ENCODE measurements at places on chromosomes 1 and 21.

GRCh38 chr1:44707959-44708831 lies 22.8 kb downstream of the RNU5D-1 start:
- no peak for DNase-seq

- DNase-seq, result no peak
These were observed at the start of gene FNBP1L for GRCh38 chr1:93447481-93448291. TSS of gene FNBP1L (plus strand) at chr1:93448118. CDS start at chr1:93448282, 164 bp downstream.

GRCh38 chr1:159171254-159171687 lies at the start of gene CADM3:
TSS of gene CADM3 (plus strand) at chr1:159171615. CDS start at chr1:159171766, 151 bp downstream.
- DNase-seq, result no peak

- no peak for DNase-seq
These were observed 51.1 kb downstream of the SKI start for GRCh38 chr1:2279210-2279639.

DNA sequence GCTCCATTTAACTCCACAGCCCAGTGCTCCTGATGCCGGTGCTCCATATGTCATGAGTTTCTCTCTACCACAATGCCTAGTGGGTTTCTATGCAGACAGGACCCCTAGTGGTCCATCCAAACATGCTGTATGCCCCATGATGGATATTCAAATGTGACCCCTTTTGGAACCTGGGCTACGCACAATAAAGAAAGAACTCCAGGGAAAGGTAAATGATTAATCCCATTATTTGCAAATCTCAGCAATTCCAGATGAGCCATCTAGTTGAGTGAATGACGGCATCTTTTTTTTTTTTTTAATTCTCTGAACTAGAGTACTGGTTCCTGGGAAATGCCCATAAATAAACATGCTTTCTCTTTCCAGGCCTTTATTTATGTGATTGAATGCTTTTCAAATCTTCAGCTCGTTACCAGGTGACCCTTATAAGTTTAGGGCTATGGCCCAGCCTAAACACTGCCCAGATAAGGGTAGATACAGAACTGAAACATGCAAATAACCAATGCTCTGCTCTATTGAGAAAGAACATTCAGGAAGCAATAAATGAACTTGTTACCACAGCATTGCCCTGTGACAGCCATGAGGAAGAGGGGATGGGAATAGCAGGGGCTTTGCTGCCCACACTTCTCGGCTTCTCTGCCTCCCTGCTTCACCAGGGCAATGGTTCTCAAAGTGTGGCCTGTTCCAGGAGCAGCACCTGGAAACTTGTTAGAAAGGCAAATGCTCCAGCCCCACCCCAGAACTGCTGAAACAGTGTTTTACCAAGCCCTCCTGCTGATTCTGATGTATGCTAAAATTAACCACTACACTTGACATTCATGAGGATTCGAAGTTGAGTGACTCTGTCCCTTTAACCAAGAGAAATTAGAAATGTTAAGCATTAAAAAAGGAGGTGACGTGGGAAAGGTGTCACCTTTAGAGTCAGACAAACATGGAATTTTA lies 151.7 kb downstream of the SEC16B start:
- DNase-seq, result no peak

DNA sequence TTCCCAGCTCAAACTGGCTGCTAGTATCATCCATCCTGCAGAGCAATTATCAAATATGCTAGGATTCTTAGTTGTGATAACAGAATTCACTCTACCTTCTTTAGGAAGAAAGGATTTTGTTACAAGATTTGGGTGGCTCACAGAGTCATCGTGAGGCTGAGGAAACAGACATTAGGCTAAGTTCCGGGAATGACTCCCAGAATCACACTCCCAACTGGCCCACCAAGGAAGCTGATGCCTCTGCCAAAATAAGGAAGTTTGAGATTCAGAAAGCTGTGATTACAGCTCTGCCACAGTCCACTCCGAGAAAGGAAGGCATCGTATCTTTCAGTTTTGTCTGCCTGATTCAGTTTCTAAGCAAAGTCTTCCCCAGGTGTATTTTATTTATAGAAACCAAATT lies 50.6 kb upstream of the LYPLAL1 start:
- no peak for DNase-seq

DNA sequence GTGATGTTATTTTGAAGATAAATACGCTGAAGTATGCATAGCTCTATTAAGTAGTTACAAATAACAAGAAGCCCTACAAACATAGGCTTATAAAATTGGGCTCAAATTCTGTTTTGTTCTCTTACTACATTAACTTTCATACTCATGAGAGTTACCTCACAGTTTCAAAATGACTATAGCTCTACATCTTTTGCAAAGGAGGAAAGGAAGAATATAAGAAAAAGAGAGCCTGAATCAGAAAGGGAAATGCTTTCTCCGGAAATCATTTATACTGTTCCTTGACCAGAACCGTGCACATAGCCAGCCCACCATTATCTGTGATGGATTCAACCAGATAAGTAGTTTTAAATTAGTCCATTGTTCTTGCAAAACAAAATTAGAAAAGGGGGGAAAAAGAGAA lies 1252.1 kb downstream of the NCAM2 start:
- DNase-seq, result no peak

DNA sequence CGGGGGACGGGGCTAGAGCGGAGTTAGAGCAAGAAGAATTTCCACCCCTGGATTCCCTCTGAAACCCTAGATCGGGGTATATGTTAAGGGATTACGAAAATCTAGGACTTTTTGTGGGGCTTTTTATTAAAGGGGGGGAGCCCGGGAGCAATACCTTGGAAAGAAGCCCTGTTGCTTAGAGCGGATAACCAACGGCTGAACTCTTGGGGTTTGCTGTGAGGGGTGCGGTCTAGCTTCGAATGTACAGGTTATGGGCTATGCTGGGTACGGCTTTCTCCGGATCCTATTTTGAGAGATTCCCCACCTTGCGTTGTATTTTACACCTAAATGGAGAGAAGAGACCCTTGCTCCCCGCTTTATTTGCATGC lies 626 bp downstream of the DYRK3 start:
- DNase-seq, result no peak

DNA sequence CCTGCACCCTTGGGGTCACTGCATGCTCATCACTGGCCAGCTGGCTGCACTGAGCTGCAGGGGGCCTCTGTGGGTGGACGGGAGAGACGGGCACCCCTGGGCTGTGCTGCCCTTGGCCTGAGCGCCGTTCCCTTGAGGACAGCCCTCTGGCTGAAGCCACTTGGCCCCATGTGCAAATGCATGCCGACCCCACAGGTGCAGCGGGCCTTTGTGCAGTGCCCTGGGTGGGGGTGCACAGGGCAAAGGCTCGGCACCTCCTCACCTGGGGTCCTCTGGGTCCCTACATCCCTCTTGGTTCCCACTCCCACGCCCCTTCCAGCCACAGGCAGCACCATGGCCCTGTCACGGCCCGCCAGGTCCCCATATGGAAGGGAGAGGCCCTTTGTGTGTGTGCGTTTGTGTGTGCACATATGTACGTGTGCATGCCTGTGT lies 41.3 kb downstream of the COQ8A start:
- DNase-seq, result no peak

GRCh38 chr21:18163956-18164355 lies 80.7 kb upstream of the CHODL start:
- no peak for DNase-seq

- DNase-seq, result no peak
These were observed 16.1 kb downstream of the SLC30A7 start for GRCh38 chr1:100912019-100912418.

- no peak for DNase-seq
These were observed 116.9 kb upstream of the CD34 start for GRCh38 chr1:208027861-208028260.

DNA sequence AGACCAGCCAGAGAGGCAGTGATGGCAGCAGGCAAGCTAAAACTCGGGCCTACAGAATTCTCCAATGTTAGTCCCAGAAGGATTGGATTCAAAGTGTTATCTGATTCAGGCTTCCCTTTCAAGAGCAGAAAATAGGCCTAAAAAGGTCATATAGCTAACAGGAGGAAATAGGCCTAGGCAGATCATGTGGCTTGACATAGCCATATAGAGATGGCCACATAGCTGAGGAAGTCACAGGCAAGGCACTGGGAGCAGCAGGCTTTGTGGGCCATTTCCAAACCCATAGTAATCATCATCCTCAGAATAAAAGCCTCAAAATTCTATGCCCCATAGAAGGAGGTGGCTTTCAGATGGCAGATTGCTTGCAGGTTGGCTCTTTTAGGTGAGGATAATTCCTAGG lies 29.0 kb upstream of the LMO4 start:
- DNase-seq, result no peak

DNA sequence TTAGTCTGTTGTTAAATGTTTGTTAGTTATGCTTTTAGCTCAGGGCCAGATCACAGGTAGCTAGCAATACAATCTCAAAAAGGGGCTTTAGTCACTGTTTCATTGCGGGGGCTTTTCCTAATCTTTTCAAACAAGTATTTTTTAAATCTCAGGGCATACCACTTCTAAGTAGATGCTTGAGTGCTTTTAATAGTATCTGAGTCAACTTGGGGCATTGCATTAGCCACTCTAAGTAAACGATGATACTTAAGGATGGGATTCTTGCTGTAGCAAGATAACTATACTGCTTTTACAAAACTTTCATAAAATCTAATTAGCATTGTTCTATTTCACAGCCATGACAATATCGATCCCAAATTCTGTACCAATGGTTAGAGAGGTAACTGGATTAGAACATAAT lies 11.6 kb downstream of the CDC42BPA start:
- no peak for DNase-seq

DNA sequence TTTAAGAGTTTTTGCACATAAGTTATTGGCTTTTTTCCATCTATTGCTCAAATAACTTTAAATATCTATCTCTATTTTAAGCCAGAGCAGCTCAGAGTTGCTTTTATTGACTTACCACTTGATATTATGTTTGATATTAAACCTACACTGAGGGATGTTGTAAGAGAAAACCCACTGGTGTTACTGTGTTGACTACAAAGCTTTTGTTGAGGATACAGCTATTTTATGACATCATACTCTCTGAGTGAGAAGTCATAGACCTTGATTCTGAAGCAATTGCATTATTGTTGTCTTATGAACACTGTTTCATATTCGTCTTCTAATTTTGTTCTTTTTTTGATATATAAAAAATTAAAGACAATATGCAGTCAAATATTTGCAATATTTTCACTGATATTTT lies 560.4 kb downstream of the PTBP2 start:
- DNase-seq, result no peak

DNA sequence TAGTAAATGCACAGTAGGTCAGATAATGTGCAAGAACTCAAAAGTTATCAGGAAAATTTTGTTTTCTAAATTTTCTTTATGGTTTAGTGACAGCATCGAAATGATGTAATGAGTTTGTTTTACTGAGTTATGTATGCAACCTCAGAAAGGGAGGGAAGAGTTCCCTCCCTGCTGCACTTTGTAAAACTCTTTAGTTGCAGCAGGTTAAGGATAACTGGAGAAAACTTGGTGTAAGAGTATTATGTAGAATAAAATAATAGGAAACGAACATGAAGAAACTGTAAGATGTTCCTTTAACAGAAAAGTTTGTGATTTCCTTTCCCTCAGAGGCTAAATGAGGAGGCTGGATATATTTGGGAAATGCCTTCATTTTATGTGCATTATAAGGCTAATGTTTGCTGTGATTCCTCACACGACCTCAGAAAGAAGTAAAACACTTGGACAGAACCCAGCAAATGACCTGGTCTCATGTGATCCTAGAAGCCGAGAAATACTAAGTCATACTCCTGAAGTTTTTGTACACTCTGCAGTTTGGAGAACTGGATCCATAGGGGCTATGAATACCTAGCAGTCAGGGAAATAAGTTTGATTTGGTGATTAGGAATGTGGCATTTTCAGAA lies 35.4 kb downstream of the ADGRL2 start:
- DNase-seq, result no peak

DNA sequence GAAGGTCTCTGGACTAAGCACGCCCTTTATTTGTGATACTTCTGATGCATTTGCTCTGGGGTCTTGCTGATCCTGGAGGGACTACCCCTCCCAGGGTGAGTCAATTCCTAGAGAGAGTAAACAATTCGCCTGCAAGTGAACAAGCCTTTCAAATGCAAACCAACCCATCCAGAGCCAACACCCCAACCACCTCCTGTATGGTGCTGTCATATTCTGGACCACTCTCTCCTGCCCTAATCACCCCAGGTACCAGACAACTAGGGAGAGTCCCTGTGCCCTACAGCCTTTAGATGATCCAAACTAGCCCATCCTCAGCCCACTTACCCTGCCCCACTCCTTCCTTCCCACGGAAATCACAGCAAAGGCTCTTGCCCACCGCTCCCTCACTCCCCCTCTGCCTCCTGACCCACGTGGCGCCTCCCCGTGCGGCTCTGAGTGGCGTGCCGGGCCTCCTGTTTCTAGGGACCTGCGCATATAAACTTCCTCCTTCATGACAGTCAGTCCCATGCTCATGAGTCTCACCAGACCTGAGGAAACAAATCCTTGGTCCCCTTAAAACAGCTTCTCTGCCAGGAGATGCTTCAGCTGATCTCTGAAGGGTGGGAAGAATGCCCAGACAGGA lies 37.2 kb downstream of the ACTA1 start:
- DNase-seq, result no peak

DNA sequence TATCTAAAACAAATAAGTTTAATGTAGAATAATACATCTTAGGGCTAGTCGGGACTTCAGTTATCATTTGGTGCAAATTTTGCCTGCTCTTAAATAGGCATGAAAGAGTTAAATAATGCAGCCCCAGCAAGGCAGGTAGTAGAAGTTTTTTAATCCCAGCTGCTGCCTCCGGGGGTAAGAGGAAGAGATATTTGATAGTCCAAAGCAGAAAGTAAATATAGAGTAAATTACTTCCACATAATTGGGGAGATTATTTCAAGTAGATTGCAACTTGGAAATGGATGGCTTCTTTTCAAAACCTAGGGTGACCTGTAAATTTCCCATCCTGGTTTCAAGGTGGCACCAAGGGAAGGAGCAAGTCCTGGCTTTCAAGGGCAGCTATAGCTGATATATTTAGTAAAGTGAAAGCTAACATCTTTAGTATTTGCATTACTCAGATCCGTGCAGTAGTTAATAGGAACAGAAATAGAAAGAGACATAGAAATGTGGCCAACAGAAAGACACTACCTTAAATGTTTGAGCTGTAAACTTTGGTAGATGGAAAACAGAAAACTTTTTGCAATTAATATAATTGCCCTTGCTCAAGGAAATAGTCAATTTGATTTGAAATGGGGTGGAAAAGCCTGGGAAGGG lies 109.1 kb downstream of the LMO4 start:
- no peak for DNase-seq
